HTR-8/SVneo (cell line): ENCODE measurements at places on chromosomes 3 and 15.

GRCh38 chr3:17401912-17402311 lies 340.5 kb downstream of the TBC1D5 start:
- no peak for DNase-seq

GRCh38 chr15:101019366-101019896 lies 100.3 kb downstream of the LRRK1 start:
- DNase-seq: no peak

- no peak for DNase-seq
Observed at GRCh38 chr3:50205413-50206276, 574 bp downstream of the SLC38A3 start.

DNA sequence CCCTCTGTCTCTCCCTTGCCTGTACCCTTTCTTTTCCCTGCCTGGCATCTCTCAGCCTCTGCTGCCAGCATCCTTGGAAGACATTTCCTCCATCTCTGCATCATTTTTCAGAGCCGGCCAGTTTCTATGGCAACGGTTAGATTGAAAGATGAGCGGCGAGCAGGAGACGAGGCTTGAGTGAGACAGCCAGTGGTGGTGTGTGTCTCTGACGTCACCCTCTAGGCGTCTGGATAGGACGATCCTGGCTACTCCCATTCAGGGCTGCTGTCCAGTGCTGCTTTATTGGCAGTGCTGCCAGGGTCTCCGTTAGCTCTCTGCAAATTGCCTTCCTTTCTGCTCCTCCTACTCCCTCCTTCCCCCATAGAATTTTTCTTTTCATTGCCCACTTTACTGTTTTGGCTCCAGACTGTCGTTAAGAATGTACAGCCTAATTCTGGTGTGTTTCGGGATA lies 57.9 kb downstream of the TRAK1 start:
- peak; percentile 30 for DNase-seq

DNA sequence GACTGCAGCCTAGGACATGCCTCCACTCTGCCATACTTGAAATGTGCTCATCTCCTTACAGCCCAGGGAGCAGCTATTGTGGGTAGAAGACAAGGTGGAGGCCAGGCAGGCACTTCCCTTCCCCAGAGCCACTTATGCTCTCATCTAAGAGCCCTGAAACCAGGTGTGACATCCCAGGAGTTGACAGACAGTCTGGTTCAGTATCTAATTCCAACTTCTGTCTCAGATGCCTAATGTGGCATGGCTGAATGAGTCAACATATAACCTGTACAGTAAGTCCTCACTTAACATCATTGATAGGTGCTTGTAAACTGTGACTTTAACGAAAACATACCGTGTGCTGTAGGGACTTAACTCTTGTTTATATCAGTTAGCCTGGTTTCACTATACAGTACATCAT lies 1.2 kb upstream of the CAPN3 start:
- DNase-seq: no peak

- DNase-seq: peak; percentile 37
Observed at GRCh38 chr3:112101916-112102315, 15.7 kb downstream of the C3orf52 start.

- no peak for DNase-seq
Observed at GRCh38 chr3:176961916-176962315, 235.4 kb downstream of the TBL1XR1 start.

- DNase-seq: no peak
Observed at GRCh38 chr3:174938102-174938501, 79.0 kb downstream of the NAALADL2 start.

- no peak for DNase-seq
Observed at GRCh38 chr3:73804204-73804603, 179.5 kb upstream of the PDZRN3 start.
